ENCODE measurements at places on chromosomes 16 and 17.
A peak's percentile ranks its signal among the peaks of the same experiment; 100 is the strongest.

DNA sequence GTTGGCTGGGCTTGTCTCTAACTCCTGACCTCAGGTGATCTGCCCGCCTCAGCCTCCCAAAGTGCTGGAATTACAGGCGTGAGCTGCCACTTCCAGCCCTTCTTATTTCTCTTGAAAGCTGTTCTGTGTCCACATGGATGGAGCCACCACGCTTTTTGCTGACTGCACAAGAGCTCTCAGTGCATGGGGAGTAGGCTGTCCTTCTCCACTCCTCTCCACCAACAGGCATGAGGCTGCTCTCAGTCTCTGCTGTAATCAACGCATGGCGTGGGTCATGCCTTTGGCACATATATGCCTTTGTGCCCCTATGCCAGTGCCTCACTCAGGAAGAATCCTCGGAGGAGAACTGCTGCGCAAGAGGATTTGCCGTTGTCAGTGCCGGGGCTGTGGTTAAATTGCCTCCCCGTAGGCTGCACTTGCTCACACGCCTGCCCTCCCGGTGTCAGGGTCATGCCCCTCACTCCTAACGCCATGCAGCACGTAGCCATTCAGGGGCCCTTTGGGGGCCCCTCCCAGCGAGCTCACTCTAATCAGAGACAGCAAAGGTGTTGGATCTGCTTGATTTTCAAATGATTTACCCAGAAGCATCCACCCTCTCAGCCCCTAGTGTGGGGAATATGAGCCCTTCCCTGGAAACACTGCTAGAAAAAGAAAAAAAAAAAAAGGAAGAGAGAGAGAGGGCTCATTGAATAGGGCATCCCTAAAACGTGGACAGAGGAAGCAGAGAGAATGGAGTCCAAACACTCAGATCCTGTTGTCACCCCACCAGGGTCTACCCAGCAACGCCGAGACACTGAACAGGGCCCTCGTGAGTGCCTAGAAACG is 47.5 kb upstream of the ZCCHC14 start:
- DNase-seq, result no peak

DNA sequence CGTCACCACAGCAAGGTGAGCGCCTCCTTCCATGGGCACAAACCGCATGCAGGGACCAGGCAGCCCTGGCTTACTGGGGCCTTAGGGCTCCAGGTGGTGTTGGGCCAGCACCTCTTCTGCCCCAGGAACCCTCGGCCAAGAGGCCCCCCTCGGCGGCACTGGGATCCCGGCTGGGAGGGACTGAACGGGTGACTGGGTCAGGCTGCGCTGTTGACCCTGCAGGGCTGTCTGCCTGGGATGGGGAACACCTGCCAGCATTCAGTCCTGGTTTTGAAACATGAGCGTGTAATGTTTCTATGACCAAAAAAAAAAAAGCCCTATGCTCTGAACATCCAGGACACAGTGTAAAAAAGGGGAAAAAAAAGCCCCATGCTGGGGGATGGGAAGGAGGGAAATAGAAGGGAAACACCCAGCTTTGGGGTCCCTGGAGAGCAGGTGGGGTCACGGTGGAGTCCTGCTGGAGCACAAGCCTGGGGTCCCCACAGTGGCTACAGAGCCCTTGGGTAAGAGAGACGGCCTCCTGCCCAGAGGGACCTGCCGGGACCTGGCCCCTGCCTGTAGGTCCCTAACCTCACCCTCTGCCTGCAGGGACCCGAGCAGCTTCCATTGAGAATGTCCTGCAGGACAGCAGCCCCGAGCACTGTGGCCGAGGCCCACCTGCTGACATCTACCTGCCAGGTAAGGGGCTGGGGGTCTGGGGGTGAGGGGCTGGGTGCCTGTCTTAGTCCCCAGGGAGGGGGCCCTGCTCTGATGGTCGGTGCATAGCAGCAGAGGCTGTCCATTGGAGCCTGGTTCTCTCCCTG is 9.9 kb upstream of the NUDT16L1 start:
- DNase-seq, result no peak

- no peak for DNase-seq
These were observed 1.3 kb upstream of the NXPH3 start for GRCh38 chr17:49574323-49574781.

DNA sequence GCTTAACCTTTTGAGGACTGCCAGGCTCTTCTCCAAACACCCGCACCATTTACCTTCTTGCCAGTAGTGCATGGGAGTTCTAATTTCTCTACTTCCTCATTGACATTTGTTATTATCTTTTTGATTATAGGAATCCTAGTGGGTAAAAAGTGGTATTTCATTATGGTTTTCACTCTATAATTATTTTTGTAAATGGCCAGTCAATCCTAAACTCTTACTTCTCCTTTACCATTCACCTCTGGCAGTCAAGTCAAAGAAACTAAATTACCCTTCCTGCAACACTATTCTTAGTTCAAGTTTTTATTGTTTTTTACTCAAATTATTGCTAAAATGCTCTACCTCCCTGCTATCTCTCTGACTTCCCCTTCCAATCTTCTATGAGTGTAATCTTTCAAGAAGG is 29.8 kb upstream of the ANKFY1 start:
- no peak for DNase-seq

- DNase-seq, result no peak
These were observed 391.9 kb upstream of the TNRC6C start for GRCh38 chr17:77566566-77567138.

DNA sequence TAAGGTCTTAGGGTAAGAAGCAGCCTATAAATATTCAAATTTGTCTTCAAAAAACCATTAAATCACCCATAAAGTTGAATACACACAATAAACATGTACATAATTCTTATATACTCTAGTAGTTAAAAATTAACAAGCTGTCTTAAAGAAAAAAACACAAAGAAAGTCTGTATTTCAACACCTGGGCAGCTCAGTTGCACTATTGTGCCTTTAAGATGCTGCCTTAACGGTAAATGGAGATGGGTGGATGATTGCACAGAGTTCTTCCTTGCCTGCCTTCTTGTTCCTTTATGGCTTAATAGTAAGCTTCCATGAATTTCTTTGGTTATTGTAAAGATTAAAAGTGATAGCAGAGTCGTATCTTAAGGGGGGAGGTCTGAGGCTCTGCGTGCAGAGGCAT is 105.1 kb downstream of the TOX3 start:
- no peak for DNase-seq

GRCh38 chr16:81705261-81705660 is 73.8 kb upstream of the PLCG2 start:
- DNase-seq, result no peak

GRCh38 chr17:11372692-11373091 is 131.7 kb downstream of the SHISA6 start:
- no peak for DNase-seq

GRCh38 chr16:51531271-51531670 is 380.2 kb upstream of the SALL1 start:
- no peak for DNase-seq

GRCh38 chr16:66661210-66661560 is 35.4 kb downstream of the CMTM4 start:
- no peak for DNase-seq

DNA sequence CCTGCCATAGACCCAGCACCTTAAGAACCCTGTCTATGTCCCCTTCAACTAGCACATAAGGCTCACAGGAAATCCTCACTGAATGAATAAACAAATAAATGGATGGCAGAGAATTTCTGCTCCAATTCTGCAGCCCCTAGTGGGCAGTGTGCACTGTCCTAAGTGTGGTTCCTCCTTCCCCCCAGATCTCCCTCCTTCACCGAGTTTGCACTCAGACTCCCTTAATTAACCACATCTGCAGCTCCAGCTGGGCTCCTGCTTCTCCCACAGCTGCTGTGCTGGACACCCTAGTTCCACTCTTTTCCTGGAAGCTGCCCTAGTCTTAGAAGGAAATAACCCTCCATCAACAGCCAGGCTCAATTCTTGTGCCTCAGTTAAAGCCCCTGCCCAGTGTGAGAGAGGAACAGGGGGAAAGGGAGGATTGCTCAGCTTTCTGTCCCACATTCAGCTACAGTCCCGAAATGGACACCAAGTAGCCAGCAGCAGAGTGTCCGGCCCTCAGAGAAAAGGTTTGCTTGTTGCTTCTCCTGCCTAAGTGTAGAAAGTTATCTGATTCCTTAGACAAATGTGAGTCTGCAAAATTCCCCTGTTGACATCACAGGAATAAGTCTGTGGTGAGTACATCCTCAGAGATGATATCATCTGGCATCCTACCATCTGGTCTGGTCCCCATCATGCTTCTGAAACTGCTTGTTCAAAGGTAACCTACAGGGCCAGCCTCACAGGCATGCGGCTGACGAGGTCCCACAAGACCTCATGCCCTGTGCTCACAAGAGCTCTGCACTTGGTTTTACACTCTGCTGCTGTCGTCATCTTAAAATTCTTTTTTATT is 12.3 kb downstream of the LRRC3C start:
- DNase-seq, result no peak

- no peak for DNase-seq
These were observed 70.4 kb upstream of the SMURF2 start for GRCh38 chr17:64732336-64733006.

GRCh38 chr17:6786618-6787017 is 10.6 kb downstream of the FBXO39 start:
- DNase-seq, result no peak

- no peak for DNase-seq
These were observed 365.4 kb downstream of the XYLT1 start for GRCh38 chr16:17105239-17105797.

- no peak for DNase-seq
These were observed 22.5 kb upstream of the MYO15B start for GRCh38 chr17:75565066-75565465.

GRCh38 chr16:51723036-51723724 is 572.1 kb upstream of the SALL1 start:
- DNase-seq, result no peak

DNA sequence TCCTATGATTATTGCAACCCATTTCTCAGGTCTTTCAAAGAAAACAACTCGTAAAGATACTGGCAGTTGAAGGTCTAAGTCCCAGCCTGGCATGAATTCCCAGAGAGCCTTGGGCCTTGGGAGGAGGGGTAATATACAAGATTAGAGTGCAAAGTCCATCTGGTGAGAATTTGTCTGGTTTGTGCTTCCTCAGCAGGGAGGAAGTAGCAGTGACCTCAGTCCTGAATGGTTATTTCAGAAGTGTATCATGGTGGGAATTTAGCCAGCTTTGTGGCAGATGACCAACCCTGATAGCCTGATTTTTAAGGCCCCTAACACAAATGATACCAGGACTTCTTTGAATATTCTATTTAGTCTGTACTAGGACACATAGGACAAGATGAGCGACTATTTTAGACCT is 151.2 kb upstream of the TBX2 start:
- no peak for DNase-seq

- DNase-seq, result no peak
These were observed 166.4 kb downstream of the TANC2 start for GRCh38 chr17:63132459-63132911.

GRCh38 chr16:46857368-46857945 is 26.5 kb upstream of the C16orf87 start:
- DNase-seq, result peak; percentile 79

DNA sequence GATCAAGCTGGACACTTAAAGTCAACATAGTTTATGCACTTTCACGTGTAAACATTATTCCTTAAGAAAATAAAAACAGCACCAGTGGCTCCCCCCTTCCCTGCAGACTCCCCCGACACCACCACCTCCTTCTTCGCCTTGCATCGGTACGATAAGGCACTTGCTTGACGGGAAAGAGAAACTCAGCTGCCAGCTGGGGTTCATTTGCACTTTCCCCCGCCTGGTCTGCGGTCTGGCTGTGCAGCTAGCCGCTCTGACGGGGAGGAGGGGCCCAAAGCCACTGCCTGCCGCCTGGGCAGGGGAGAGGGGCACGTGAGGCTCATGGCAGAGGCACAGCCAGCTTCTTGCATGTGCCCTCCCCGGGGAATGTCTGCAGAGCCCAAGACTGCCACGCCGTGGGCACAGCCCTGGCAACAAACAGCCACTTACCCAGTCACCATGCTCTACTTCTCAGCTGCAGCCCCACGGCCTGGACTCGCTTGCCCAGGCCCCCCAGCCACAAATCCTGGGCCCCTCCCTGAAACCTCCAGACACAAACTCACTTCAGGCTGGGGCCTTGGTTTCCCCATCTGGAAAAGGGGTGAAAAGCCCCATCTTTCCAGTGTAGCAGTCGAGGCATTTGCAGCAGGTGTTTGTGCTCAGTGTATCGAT is 16.5 kb upstream of the PRM1 start:
- DNase-seq, result peak; percentile 48

DNA sequence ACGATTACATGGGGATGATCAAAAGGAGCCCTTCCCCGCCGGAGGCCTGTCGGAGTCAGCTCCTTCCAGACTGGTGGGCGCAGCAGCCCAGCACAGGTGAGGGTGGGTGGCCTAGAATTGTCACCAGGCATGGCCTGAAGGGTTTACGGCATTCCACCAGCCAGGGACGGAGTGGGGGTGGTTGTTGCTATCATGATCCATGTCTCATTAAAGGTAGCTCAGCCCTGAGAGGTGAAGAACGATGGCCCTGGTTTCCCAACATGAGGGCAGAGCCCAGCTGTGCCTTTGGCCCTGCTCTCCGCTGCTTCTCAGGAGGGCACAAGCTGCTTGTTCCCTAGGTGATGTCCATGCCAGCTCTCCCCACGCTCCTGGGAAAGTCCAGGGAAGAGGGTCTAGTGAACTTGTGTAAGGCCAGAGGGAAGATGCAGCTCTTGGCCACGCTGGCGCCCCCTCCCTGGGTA is 14.2 kb downstream of the IRF8 start:
- no peak for DNase-seq

DNA sequence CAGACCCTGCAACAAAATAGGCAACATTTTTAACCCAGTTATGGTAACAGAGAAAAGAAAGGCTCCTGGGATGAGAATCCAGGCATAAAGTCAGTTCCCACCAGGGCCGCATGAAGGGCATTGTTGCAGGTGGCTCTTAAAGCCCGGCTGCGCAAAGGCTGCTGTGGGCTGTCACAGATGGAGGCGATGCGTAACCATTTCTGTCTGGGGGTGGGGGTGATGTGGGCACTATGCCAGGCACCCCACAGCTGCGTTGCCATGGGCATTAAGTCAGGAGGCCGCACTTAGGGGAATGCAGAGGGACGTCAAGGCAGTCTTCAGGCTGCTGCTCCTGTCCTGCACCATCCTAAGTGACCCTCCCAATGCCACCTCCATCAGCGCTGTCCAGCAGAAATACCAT is 228.4 kb downstream of the CPPED1 start:
- no peak for DNase-seq

DNA sequence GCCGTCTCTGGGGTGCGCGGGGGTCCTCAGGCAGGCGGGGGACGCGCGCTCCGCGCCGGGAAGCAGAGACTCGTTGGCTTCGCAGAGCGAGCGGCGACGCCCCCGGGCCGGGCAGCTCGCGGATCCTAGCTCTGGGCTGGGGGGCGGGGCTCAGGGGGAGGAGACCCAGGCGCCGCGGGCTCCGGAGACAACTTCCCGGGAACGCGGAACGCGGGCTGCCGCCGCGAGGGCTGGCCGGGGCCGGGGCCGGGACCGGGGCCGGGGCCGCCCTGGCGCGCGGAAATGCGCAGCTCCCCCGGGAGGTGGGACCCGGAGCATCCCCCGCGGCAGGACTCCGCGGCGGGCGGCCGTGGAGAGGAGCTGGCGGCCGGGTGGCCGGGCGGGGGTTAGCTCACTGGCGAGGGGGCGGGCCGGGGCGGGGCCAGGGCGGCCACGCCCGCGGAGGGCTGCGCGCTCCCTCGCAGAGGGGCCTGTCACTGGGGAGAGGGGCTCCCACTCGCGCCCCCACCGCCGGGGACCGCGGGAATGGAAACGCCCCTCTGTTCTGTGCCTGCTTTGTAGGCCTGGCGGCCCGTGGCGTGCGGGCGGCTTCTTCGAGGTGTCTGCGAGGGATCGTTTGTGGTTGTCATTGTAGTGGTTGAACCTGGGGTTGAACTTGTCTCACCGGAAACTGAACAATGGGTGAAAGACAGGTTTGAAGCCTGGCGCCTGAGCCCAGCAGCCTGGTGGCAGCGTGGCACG is at the start of gene GAS7:
Gene GAS7, minus strand, starts transcription at position 98 of the 741 bp plus-strand sequence.
- DNase-seq, result peak; percentile 71

- DNase-seq, result no peak
These were observed 6.2 kb downstream of the GGA2 start for GRCh38 chr16:23504076-23504452.
